Sigmoid colon (tissue), 7 donors: ENCODE measurements at places on chromosomes 6 and 20.

DNA sequence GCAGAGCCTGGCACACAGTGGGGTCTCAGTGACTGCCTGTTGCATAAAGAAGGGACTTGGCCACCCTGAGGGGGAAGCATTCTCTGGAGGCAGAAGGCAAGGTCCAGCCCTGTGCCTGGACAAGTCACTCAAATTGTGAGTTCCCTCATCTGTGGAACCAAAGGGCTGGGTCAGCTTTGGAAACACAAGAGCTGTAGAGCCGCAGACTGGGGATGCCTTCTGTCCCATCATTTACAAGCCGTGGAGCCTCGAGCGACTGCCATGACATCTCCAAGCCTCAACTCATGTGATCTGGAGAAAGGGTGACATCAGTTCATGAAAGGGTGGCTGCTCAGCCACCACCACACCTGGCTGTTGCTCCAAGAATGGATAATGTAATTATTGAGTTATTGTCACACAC is 20.4 kb upstream of the SIRPD start:
- DNase-seq, result no peak

DNA sequence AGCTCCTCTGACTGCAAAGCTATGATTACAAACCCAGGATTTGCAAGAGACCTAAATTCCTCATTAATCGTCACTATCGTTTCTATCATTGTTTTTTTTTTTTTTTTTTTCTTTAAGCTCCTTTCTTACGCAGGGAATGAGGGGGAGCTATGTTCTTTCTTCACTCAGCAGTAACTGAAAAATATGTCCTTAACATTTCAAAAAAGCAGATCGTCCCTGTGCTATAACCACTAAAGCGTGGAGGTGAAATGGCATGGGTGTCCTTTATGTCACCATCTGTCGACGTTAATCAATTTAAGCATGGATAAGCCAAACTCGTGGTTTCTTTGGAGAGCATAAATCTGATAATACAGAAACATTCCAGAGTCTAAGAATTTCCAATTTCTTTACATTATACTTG is 67.9 kb upstream of the TRAF3IP2 start:
- no peak for DNase-seq

- no peak for DNase-seq
Observed at GRCh38 chr6:14775528-14775927, 470.3 kb upstream of the JARID2 start.

GRCh38 chr20:19907326-19908056 is 109.7 kb upstream of the NAA20 start:
- DNase-seq, result no peak

- peak; percentile 61 for DNase-seq
Observed at GRCh38 chr6:34515473-34516387, 40.4 kb downstream of the SPDEF start.

- no peak for DNase-seq
Observed at GRCh38 chr20:44010162-44010704, 95.6 kb downstream of the TOX2 start.

DNA sequence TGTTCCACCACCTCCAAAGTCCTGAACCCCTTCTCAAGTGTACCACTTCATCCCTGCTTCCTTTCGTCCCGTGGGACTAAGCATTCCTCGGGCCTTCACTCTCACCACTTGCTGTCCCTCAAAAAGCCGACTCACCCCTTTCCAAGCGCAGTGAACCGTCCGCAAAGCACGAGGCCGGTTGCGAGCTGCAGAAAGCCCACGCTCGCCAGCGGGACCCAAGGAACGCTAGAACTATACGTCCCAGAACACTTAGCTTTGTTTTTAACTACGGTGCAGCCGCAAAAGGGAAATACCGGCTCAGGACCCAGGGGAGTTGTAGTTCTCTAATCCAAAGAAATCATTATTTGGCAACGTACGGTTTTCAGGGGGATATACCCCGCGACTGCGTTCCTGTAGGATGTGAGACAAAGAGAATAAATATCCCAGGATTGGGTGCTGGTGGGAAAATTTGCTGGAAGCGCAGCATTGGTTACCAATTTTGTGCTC is 416 bp upstream of the POLR1H start:
- peak; percentile 69 for DNase-seq
